A549 treated with Mapracorat at 1 μM for 4 hours (cell line): ENCODE measurements at places on chromosomes 11 and 22. TPM values are rescaled to one million over a fixed set of nuclear protein-coding genes. Genes with fewer than 3 reads are reported as not detected.

LDHAL6A gene
- total RNA-seq: not detected in 5 replicates

TRIM3 gene
- 13.8 to 22.2 TPM (median 20.0 TPM) in 5 replicates for total RNA-seq

GNAZ gene
- total RNA-seq: 2.3 to 2.9 TPM (median 2.5 TPM) in 5 replicates

SLC22A12 gene
- not detected in 5 replicates for total RNA-seq

SLC17A6 gene
- not detected in 5 replicates for total RNA-seq

SPI1 gene
- 0.15 to 0.20 TPM in 2 of 5 replicates, not detected in the others for total RNA-seq

TLCD5 gene
- total RNA-seq: 5.3 to 7.9 TPM (median 7.0 TPM) in 5 replicates

TPH1 gene
- total RNA-seq: 0.02 to 0.27 TPM (median 0.12 TPM) in 5 replicates

MAP6 gene
- total RNA-seq: 1.5 to 1.9 TPM (median 1.8 TPM) in 5 replicates
